LHCN-M2 (cell line): ENCODE measurements at places on chromosomes 6 and 20.

GRCh38 chr6:31836474-31837368 lies 9.2 kb downstream of the HSPA1B start:
- peak; percentile 69 for DNase-seq

DNA sequence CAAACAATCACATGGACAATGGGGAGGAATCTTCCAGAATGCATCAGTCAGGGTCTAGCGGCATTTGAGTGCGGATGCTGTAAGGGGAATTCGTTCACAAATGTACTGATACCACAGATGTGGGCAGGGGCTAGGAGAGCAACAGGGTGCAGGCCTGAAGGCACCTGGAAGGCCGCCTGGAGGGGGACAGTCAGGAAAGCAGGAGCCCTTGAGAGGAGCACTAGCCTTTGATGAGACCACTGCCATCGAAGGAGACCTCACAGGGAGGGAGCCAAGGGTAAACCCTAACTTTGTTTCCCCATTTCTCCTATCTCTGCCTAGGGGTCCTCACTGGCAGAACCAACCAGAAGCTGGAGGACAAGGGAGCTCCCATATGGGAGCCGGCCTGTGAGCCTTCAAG lies 38.2 kb downstream of the MYB start:
- no peak for DNase-seq

DNA sequence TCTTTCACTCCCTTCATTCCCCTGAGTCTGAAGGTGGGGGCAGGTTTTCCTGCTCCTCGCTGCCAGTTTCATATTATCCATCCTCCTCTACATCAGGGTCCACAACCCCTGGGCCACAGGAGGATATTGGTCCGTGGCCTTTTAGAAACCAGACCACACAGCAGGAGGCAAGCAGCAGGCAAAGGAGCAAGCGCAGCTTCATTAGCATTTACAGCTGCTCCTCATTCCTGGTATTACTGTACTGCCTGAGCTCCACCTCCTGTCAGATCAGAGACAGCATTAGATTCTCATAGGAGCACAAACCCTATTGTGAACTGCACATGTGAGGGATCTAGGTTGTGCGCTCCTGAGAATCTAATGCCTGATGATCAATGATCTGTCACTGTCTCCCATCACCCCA lies 380.3 kb downstream of the ARHGAP18 start:
- DNase-seq: no peak

GRCh38 chr6:169723991-169724493 lies 258 bp downstream of the PHF10 start:
- DNase-seq: peak; percentile 20

DNA sequence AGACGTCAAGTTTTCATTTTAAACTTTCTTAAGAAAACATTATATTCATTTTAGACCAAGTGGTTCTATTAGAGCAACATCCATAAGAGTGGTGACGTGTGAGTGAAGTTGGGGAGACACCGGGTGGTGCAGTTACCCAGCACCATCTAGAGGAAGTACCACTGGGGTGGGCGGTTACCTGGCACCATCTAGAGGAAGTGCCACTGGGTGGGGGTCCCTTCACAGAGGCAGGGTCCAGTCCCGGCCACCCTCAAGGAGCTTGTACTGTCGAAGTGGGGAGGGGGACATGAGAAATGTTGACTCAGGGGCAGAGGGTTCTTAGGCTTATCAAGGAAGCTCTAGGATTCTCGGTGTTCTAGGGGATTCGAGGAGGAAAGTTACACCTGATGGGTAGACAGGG lies 26.2 kb downstream of the PHACTR3 start:
- DNase-seq: no peak

DNA sequence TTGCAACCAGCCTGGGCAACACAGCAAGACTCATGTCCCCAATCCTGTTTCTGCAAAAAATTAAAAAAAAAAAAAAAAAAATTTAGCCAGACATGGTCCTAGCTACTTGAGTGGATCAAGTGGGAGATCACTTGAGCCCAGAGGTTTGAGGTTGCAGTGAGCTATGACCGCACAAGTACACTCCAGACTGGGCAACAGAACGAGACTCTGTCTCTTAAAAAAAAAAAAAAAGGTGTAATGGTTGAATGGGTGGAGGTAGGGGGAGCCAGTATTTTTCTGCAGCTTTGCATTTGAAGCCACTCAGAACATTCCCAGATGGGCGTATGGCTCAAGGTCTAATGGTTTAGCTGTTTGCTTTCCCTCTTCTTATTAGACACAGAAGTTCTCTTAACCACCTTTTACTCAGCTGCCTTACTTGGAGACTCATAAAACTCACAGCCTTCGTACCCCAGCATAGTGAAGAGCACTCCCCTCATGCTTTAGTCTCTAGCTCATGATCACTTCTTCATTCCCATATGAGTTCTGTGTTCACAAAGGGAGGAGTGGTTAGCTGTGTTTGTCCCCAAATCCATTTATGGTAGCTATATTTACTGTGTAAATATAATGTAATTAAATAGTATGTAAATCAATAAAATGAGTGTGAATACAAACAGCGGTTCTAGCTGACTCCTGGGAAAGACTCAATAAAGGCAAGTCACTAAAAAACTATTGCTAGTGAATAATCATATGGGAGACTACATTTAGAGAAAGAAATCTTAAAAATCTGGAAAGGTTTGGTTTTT lies 9.0 kb downstream of the FKBP1A start:
- no peak for DNase-seq

GRCh38 chr6:127069659-127070279 lies 48.7 kb upstream of the RSPO3 start:
- peak; percentile 45 for DNase-seq

- peak; percentile 44 for DNase-seq
These were observed 15.2 kb downstream of the DEFB132 start for GRCh38 chr20:272718-273117.

- DNase-seq: no peak
These were observed 6.8 kb downstream of the ADA start for GRCh38 chr20:44644667-44645131.

DNA sequence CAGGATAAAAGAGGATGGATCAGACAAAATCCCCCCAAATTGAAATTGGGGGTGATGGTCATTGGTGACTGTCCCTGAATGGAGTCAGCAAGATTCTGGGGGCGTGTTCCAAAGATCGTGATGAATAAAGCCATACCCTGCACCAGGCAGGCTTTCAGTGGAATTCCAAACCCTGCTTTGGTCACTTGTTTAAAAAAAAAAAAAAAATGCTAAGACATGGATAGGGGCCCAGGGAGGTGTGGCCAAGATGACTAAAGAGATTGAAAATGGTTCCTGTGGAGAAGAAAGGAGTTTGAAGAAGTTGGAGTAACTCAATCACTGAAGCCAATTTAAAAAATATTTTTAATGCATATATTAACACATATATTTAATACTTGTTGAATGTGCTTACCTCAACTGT lies 161.4 kb upstream of the KCNG1 start:
- DNase-seq: no peak

DNA sequence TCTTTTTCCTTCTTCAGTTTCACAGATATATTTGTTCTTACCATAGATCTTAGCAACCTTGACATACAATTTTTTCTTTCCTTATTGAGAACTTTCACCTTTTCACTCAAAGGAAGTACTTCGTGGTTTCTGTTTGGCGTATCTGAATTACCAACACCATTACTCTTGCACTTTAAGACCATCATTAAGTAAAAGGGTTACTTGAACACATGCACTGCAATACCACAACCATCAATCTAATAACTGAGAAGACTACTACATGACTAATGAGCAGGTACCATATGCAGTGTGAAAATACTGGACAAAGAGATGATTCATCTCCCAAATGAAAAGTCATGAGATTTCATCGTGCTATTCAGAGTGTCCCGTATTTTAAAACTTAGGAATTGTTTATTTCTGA lies 21.7 kb upstream of the SENP6 start:
- peak; percentile 11 for DNase-seq

DNA sequence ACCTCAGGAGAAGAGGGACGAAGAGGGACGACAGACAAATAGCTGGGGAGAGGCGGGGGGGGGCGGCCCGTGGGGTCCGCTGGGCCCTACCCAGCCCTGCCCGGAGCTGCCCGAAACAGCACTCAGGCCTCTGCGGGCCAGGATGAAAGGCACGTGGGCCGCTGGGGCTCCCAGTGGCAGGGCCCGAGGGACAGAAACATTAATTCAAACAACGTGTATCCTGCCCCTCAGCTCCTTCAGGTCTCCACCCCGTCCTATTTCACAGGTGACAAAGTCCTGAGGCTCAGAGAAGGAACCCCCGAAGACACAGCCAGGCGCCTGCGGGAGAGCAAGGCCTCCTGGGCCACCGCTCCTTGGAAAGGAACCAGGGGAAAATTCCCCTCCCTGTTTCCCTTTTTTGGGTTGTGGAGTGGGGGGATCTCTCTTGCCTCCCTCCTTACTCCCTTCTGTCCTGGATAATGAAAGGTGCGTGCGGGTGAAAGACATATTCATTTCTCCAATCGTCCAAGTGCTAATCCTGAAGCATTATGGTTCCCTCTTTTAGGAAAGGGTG lies 93.3 kb downstream of the RNASET2 start:
- no peak for DNase-seq

- DNase-seq: peak; percentile 99
These were observed 116.3 kb downstream of the ANKRD60 start for GRCh38 chr20:58112017-58112781.

GRCh38 chr6:38909015-38909730 lies 139.4 kb upstream of the GLP1R start:
- peak; percentile 75 for DNase-seq

DNA sequence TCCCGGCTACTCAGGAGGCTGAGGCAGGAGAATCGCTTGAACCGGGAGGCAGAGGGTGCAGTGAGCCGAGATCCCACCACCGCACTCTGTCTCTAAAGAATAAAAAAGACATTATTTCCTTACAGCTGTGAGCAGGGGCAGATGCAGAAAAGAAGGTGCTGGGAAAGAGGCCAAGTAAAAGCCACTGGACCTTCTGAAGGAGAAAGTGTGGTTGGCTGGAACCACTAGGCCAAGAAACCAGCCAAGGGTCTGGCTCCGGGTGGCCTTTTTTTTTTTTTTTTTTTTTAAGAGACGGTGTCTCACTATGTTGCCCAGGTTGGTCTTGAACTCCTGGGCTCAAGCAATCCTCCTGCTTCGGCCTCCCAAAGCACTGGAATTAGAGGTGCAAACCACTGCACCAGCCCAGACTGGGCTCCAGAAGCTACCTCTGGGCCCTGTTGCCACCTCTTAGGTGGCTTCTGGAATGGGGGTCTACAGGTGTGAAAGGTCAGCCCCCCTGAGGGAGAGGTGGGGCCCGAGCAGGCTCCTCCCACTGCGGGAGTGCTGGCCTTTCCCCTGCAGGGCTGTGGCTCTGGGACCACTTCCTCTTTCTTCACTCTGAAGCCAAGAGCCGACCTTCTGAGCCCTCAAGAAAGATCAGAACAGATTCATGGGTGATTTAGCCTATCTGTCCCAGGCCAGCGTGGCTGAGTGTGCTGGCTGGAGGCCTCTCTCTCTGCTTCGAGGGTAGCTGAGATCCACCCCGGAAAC lies at the start of gene FGD2:
TSS of gene FGD2 (plus strand) at position 595 of the 750 bp plus-strand sequence. CDS start 163 bp downstream, outside the sequence.
- DNase-seq: no peak

DNA sequence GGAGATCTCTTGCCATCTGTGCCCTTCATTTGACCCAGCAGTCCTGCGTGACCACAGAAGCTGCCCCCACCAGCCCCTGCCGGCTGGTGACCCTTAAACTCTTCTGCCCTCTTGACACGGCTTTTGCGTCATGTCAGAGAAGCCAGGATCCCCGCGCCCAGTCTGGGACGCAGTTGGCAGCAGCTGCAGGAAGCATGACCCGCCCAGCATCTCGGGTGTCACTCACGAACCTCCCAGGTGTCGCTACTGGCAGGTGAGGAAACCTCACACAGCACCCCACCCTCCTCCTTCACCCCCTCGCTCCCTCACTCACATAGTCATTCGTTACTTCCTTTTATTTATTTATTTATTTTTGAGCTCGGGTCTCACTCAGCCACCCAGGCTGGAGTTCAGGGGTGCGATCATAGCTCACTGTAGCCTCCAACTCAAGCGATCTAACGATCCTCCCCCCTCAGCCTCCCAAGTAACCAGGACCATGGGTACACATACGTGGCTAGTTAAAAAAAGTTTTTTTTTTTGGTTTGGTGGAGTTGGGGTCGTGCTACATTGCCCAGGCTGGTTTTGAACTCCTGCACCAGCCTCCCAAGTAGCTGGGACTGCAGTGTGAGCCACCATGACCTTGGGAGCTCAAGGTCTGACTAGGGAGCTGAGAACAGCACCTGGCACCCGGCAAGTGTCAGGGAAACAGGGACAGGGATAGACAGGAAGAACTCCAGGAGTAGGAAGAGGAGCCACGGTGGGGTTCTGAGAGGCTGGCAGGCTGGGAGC lies 14.1 kb upstream of the SPDEF start:
- DNase-seq: no peak

- no peak for DNase-seq
These were observed 42.0 kb downstream of the SOBP start for GRCh38 chr6:107531868-107532267.

GRCh38 chr6:116283191-116283590 lies 3.5 kb upstream of the TSPYL1 start:
- no peak for DNase-seq

- DNase-seq: peak; percentile 94
These were observed 167.4 kb downstream of the DTNBP1 start for GRCh38 chr6:15495375-15495901.

DNA sequence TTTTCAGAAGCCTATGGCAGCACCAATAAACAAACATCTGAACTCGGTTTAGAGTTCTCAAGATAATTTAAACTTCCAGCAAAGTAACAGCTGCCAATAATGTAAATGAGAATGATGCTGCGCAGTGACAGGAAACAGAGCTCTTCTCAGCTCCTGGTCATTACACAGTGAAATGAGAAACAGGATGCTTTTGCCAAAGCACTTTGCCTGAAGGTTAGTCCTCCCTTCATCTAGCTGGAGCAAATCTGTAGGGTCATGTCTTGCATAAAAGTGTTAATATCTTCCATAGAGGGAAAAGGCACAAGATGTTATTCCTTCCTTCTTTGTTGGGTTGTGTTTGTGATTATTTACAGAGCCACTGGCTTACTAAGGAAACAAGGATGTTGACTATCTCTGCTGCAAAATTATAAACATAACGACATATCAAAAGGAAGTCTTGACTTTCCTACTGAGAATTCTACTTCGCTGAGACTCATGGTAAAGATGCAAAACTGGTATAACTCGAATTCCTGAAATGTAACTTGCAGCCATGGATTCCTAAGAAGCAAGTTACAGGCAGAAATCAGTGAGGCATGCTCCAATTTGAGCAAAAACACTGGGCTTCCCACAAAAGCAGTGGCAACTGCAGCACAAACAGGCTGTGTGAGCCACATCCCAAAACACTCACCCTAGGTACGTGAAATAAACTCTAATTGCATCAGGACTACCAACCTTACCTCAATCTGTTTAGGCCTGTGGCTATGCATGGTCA lies 102.5 kb upstream of the BEND6 start:
- DNase-seq: no peak

- DNase-seq: no peak
These were observed 13.1 kb downstream of the ZNF341 start for GRCh38 chr20:33744773-33745385.

- DNase-seq: peak; percentile 96
These were observed 467.1 kb upstream of the HSF2 start for GRCh38 chr6:121932076-121932991.

DNA sequence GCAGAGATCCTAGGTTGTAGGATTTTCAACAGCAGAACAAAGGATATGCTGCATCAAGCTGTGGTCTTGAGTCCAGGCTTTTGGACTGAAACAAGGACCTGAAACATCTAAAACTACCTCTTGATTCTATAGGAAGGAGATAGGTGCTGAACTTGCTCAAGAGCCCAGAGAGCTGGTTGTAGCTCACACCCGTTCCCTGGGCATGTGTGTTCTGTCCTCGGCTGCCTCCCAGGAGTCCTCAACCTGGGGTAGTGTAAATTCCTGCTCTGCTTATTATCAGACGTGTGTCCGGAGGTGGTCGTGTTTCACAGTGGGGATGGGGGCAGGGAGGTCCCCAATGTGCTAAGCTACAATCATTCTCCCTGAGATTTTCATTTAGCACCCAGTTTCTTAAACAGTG lies 4.8 kb downstream of the NOP56 start:
- DNase-seq: no peak

GRCh38 chr6:154613137-154613676 lies 102.7 kb upstream of the CNKSR3 start:
- DNase-seq: peak; percentile 53
